ENCODE measurements at places on chromosomes 2 and 18.

GRCh38 chr2:174771631-174772471 is 7.6 kb upstream of the CHRNA1 start:
- peak; percentile 23 for DNase-seq

DNA sequence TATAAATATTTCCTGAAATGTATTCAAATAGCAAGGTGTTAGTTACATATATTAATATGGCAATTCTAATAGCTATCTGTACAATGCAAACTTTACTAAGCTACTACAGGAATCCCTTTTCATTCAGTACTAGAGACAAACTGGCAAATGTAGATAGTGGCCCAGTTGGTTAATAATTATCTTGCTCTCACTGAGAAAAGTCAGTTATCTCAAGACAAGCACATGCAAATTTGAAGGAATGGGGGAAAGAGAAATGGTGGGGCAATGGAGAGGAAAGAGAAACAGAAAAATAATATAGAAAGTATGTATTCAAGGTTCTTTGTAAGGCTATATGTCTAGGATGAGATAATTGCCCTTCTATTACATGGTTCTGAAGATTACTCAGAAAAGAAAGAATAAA is 280.0 kb downstream of the FIGN start:
- no peak for DNase-seq

GRCh38 chr2:176457481-176457880 is 188.2 kb downstream of the MTX2 start:
- DNase-seq, result no peak

- no peak for DNase-seq
These were observed 30.9 kb downstream of the RALBP1 start for GRCh38 chr18:9506046-9506792.

- peak; percentile 20 for DNase-seq
These were observed 30.5 kb downstream of the ZEB2 start for GRCh38 chr2:144489315-144489916.

DNA sequence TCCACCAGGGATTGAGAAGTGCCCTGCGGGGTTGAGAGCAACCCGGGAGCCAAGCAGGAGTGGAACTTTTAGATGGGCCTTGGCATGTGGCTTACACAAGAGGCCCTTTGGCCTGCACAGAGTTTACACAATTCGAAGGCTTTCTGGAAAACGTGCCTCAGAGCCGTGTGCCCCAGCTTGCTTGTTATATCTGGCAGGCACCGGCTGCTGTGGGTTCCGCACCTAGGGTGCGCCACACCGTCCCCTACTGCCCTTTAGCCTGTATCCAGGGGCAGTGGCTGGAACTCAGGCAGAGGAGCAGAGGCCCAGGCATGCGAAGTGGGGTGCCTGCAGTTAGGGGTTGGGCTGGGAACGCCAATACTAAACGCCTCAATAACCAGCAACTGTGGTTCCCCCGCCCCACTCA is 32.9 kb upstream of the EDAR start:
- no peak for DNase-seq

DNA sequence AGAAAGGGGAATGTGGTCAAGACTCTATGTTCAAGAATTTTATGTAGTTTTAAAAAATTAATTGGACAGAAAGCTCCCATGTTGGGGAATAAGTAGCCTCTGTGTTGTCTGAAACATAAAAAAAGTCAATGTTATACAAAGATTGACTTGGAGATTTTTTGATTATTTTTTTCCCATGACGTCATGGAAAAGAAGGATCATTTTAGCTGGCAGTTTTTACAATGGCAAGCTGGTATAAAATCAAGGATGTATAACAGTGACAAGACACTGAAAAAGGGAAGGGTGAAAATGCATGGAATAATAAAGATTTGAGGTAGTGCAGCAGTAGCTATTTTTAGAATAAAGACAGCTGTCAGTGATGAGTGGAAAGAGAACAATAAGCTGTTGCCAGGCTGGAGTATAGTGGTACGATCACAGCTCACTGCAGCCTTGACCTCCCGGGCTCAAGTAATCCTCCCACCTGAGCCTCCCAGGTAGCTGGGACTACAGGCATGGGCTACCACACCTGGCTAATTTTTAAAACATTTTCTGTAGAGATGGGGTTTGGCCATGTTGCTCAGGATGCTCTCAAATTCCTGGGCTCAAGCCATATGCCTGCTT is 9.2 kb downstream of the SLC39A10 start:
- DNase-seq, result no peak

DNA sequence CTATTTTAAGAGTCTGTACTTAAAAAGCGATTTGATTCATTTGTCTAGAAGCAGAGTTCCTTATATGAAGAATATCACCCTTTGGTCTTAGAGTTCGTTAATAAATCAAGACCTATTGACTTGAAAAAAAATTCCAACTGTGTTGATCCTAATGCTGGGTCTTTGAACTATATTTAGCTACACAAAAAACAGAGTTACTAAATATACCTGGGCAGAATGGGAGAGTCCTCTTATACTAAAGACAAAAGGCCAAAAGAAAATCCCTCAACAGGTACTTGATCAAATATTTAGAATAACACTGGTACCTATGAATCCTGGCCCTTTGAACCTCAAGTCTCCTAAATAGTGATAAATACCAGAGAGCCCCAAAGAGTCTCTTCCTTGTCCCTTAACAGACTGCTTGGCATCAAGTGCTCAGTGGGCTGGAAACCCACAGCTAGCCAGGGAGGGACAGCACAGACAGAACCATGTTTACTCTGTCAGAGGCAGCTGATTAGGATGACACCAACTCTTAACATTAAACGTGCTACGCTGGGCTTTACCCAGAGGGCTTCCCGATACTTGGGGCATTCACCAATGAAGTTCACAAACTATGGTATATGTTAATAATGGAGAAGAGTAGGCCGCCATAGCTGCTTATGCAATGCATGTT is 95.1 kb downstream of the FIGN start:
- no peak for DNase-seq

DNA sequence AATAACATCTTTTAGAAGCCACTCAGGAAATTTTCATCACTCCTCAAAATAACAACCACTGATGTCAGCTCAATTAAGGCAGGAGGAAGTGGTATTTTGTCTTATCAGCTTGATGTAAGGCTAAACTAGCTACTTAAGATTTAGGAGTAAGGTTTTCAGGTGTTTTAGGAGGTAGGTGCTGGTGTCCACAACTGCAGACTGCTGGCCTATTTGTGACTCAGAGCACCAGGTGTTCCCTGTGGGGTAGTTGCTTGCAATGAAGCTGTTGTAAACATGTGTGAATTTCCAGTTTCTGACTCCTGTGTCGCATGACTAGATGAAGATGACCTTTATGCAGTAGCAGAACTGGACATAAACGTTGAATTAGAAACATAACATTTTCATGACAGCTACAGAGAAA is 164.2 kb downstream of the THSD7B start:
- DNase-seq, result no peak

- no peak for DNase-seq
These were observed 275.9 kb downstream of the MREG start for GRCh38 chr2:215737477-215737876.

- peak; percentile 49 for DNase-seq
These were observed 15.9 kb upstream of the ATP6V1B1 start for GRCh38 chr2:70919672-70920366.

- DNase-seq, result no peak
These were observed 29.9 kb downstream of the MTCL1 start for GRCh38 chr18:8735274-8735673.

DNA sequence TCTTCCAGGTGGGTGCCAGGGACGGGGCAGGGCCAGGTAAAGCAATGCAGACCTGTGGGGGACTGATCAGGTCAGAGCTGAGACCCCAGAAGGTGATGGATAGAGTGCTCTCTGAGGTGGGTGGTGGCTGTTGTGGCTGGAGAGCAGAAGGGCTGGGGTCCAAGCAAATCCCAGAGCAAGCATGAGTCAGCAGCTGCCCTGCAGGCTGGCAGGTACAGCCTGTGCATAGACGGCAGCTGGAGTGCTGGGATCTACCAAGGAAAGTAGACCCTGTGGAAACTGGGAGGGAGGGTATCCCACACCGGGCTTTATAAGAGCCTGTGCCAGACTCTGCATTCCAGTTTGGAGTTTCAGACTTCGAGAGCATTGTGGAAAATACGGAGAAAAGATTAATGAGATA is 663 bp downstream of the TRIM54 start:
- peak; percentile 83 for DNase-seq

GRCh38 chr2:53432936-53433335 is 334.7 kb upstream of the CHAC2 start:
- DNase-seq, result no peak

DNA sequence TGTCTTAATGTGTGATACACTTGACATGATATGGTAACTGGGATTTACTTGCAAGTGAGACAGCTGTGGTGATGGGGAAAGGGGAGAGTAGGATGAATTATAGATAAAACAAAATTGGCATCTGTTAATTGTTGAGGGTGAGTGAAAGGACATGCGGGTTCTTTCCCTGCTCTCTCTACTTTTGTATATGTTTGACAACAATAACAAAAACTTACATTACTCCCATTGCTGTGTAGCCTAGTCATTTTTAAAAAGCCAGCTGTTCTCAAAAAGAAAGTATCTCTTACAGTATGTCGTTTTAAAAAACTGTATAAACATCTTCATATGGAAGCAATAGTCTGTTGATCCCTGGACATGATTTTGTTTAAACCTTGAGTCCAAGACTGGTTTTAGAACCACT is 117.6 kb downstream of the MYO1B start:
- DNase-seq, result no peak

DNA sequence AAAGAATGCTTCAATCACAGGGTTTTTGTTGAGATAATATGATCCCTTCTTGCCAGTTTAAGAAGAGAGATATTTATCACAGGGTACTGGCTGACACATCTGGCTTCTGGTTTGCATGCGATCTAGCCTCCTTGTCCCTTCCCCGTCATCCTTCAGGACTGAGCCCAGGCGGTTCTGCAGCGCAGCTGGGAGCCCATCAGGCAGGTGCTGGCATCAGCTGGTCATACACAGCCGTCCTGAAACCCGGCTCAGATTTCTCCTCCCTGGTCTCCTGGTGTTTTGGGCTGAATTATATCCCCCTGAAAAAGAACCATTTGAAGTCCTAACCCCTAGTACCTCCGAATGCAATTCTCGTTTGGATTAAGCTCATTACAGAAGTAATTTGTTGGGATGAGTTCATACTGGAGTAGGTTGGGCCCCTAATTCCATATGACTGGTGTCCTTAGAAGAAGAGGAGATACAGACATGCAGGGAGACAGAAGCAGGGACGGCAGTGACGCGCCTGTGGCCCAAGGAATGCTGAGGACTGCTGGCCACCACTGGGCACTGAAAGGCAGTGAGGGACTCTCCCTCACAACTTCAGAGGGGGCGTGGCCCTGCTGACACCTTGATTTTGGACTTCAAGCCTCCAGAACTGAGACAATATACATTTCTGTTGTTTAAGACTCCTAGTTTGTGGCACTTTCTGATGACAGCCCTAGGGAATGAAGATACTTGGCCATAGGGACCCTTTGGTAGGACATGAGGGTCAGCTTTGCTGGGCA is 83.9 kb upstream of the ODC1 start:
- peak; percentile 76 for DNase-seq

DNA sequence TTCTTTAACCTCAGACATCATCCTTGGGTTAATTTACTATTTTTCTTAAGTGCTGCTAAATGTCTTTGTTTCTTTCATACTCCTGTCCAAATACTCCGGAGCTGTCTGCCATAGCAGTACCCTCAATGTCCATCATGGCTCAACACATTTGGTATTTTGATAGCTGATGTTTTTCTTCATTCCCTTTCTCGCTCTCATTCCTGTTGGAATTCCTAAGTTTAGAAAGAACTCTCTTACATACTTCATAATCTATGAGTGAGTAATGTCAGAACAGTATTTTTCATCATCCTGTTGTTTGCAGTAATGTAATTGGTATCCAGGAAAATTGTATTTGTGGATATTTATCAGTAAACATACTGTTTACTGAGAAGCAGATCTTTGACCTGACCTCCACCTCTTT is 282.9 kb downstream of the PTGR3 start:
- DNase-seq, result no peak

GRCh38 chr2:28201671-28202180 is 190.9 kb upstream of the FOSL2 start:
- no peak for DNase-seq

- DNase-seq, result no peak
These were observed 196.9 kb upstream of the CWC22 start for GRCh38 chr2:180203972-180204371.

- no peak for DNase-seq
These were observed 352.0 kb downstream of the ARHGAP15 start for GRCh38 chr2:143481237-143481623.

- DNase-seq, result no peak
These were observed 74.0 kb downstream of the MCFD2 start for GRCh38 chr2:46841621-46842020.

GRCh38 chr18:23784832-23785245 is 95.6 kb downstream of the LAMA3 start:
- DNase-seq, result no peak

- DNase-seq, result no peak
These were observed 1465.5 kb downstream of the SUCLG1 start for GRCh38 chr2:82993609-82994008.

- DNase-seq, result no peak
These were observed 183.9 kb upstream of the SCN7A start for GRCh38 chr2:166677996-166678395.

All from SHP77 (cell line).